ENCODE measurements at places on chromosomes 6 and 20. TPM values are rescaled to one million over a fixed set of nuclear protein-coding genes. Genes with fewer than 3 reads are reported as not detected.

- peaks cover 13% of the 10 kb centered on the region for H3K4me1 ChIP-seq
- H3K27me3 ChIP-seq = no peaks in the 10 kb centered on the region
- peak overlapping the region; percentile 52 for H3K27ac ChIP-seq
- H3K36me3 ChIP-seq = no peaks in the 10 kb centered on the region
- H3K4me3 ChIP-seq = peak overlapping the region; percentile 3
Observed at GRCh38 chr6:147063469-147064031, 140.7 kb upstream of the STXBP5 start.

- H3K27ac ChIP-seq = no peak overlapping the region
- no peaks in the 10 kb centered on the region for H3K4me1 ChIP-seq
- no peak for DNase-seq
- H3K27me3 ChIP-seq = no peaks in the 10 kb centered on the region
- no peak overlapping the region for H3K4me3 ChIP-seq
- no peaks in the 10 kb centered on the region for H3K36me3 ChIP-seq
Observed at GRCh38 chr6:170010665-170011203, 259.3 kb downstream of the ERMARD start.

- no peak overlapping the region for H3K4me3 ChIP-seq
- H3K4me1 ChIP-seq = peaks cover 23% of the 10 kb centered on the region
- peaks cover 3% of the 10 kb centered on the region for H3K36me3 ChIP-seq
- DNase-seq = no peak
- H3K27me3 ChIP-seq = no peaks in the 10 kb centered on the region
Observed at GRCh38 chr6:159720708-159721107, 6.6 kb upstream of the WTAP start.

GRCh38 chr6:118750143-118750542 lies 98.8 kb upstream of the CEP85L start:
- no peak overlapping the region for H3K4me3 ChIP-seq
- H3K27me3 ChIP-seq = no peaks in the 10 kb centered on the region
- no peaks in the 10 kb centered on the region for H3K36me3 ChIP-seq
- no peak overlapping the region for H3K27ac ChIP-seq
- H3K4me1 ChIP-seq = peaks cover 17% of the 10 kb centered on the region

GRCh38 chr20:34538671-34539123 lies 19.8 kb upstream of the MAP1LC3A start:
- H3K27ac ChIP-seq = no peak overlapping the region
- no peaks in the 10 kb centered on the region for H3K27me3 ChIP-seq
- peaks cover 74% of the 10 kb centered on the region for H3K36me3 ChIP-seq
- H3K4me1 ChIP-seq = no peaks in the 10 kb centered on the region
- peak; percentile 44 for DNase-seq
- no peak overlapping the region for H3K4me3 ChIP-seq

- no peak overlapping the region for H3K4me3 ChIP-seq
- no peak for DNase-seq
- H3K27ac ChIP-seq = no peak overlapping the region
- H3K27me3 ChIP-seq = no peaks in the 10 kb centered on the region
- no peaks in the 10 kb centered on the region for H3K36me3 ChIP-seq
Observed at GRCh38 chr6:107538856-107539387, 49.0 kb downstream of the SOBP start.

Gene EYA4
- total RNA-seq = 35.5 TPM

Gene LY6G6C
- not detected for total RNA-seq

Gene CLPSL1
- total RNA-seq = not detected

Gene VSTM2L
- 2.5 TPM for total RNA-seq

Data from osteoblast (primary cell).